ENCODE measurements at places on chromosomes 2 and 18. TPM values are rescaled to one million over a fixed set of nuclear protein-coding genes. Genes with fewer than 3 reads are reported as not detected.

CHRNG gene
- polyA plus RNA-seq = not detected

DNA sequence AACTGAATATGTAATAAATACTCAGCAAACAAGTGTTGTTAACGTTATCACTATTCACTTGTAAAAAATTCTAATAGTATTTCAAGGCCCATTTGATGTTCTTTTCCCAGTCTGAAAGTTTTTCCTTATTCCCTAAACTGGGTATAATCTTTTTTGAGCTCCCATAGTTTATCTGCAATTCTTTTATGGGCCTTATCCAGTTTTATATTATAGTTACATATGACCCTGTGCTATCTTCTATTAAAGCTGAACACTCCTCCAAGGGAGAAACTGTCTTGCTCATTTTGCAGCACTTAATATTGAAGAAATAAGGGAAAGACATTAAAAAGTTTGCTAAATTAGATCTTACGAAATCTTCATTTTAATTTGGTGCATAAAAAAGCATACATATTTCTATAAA is 13.9 kb downstream of the PELI1 start:
- no peak for DNase-seq

GRCh38 chr18:37274309-37275236 is 291.0 kb downstream of the CELF4 start:
- DNase-seq = no peak

- no peak for DNase-seq
Measured at GRCh38 chr2:195320413-195320973, 336.5 kb upstream of the SLC39A10 start.

GRCh38 chr2:98471402-98472131 is 26.9 kb downstream of the INPP4A start:
- no peak for DNase-seq

PID1 gene
- 0.10 TPM for polyA plus RNA-seq

Measured in B cell (primary cell).